H1 (cell line): ENCODE measurements at places on chromosomes 6 and 20.

- no peak for DNase-seq
These were observed 11.5 kb downstream of the GNL1 start for GRCh38 chr6:30544666-30545272.

- DNase-seq: no peak
These were observed 368.1 kb upstream of the MARCKS start for GRCh38 chr6:113488812-113489685.

- no peak for DNase-seq
These were observed 47.0 kb upstream of the TGM3 start for GRCh38 chr20:2248837-2249236.

DNA sequence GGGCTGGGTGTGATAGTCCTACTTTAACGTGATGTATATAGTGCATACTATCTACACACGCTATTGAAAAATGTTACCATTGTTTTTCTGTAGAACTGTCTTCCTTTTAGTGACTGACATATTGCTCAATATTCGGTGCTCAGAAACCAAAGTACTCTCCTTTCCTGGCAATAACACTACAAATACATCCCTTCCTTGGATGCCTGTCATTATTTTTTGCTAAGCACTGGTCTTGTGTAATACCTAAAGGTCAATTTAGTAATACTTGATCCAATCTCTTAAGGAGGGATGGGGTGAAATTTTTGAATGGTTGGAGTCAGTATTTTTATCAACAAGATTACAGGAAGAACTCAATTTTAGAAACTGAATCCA, 23.9 kb downstream of the CNR1 start:
- no peak for DNase-seq

DNA sequence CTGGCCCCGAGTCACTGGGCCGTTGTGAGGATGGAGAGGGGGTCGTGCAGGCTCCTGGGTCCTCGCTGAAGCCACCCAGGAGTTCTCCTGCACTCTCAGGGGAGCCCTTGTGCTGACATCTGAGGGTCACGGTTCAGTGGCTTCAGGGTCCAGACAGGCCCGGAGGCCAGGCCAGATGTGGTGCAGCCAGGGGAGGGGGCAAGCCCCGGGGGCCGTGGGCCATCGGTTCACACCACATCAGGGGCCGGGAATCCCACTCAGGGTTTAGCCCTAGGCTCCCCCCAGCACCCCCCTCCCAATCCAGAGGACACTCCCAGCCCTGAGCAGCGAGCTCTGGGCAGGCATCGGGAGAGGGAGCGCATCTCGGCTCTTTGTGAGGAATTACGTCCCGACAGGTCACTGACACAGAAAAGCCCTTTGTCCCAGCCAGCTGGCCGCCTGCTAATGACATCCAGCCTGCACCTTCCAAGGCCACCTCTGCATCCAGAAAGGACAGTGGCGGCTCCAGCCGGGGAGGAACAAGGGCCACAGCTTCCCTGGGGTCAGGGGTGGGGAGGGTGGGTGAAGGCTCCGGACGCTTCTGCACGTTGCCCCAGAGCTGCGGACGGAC, 6.4 kb upstream of the CHRNA4 start:
- DNase-seq: no peak

- no peak for DNase-seq
These were observed 7.8 kb downstream of the SCGN start for GRCh38 chr6:25659633-25660368.
